ENCODE measurements at places on chromosomes 1 and 21.
A peak's percentile ranks its signal among the peaks of the same experiment; 100 is the strongest.

DNA sequence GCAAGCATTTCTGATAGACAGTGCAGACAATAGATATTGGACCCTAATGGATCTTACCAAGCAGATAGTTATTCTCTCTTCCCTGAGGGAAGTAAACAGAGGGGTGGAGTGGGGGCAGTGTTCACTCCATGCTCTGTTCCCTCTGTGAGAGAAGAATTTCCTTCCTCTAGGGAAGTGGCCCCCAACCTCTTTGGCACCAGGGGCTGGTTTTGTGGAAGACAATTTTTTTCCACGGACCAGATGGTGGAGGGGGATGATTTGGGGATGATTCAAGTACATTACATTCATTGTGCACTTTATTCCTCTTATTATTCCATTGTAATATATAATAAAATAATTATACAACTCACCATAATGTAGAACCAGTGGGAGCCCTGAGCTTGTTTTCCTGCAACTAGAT lies 459.9 kb downstream of the ADGRL2 start:
- H3K4me1 ChIP-seq, result no peaks in the 10 kb centered on the region
- H3K4me3 ChIP-seq, result no peak overlapping the region
- H3K27ac ChIP-seq, result no peak overlapping the region
- no peak for DNase-seq
- no peaks in the 10 kb centered on the region for H3K27me3 ChIP-seq
- no peaks in the 10 kb centered on the region for H3K36me3 ChIP-seq

DNA sequence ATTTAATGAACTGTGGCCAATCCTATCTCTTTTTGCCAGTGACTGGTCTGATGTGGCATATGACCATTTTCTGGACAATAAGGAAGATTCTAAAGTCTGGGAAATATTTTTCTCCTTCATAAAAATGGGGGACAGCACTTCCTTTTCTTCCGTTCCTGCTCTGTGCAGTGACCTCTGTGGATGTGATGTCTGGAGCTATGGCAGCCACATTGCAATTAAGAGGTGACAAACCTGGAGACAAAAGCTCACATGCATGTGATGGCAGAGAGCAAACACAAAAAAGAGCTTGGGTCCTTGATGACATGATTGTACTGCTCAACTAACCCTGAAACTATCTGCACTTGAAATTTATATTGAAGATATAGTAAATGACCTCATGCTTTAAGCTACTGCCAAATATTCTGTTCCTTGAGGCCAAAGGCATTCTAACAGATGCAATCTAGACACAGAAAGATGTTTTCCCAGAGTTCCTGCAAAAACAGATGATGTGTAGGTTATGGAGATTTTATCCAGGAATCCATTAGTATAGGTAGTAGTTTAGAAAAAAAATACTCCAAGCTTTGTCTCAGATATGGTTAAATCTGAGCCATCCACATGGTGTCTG lies 2.2 kb upstream of the MAGI3 start:
- peaks cover 1% of the 10 kb centered on the region for H3K4me1 ChIP-seq
- H3K27ac ChIP-seq, result peak overlapping the region; percentile 73

GRCh38 chr1:11664336-11665065 lies 501 bp downstream of the FBXO6 start:
- no peaks in the 10 kb centered on the region for H3K27me3 ChIP-seq
- H3K4me1 ChIP-seq, result no peaks in the 10 kb centered on the region
- H3K4me3 ChIP-seq, result peak overlapping the region; percentile 58

DNA sequence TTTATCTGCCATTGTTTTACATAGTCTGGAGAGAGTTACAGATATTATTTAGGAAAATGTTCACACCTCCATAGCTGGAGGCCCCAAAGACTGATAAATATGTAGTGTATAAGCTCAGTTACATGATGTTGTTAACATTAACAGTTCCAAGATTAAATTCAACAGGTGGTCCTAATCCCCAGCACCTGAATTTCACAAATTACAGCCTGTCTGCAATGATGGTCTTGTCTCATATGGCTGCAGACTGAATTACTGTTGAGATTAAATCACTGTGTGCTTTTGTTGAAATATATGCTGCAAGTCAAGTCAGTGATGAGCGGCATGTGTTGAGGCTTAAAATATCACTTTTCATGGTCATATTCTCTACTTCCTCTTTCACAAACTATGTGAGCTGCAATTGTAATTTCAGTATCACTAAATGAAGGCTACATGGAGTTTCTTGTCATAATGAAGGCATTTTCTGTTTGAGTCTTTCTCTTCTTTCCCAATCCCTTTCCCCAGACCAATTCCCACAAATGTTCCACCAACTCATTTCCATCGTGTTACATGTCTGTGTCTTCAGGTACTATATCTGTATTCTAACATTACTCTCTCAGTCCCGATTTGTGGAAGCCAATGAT lies 4.2 kb downstream of the ST6GALNAC5 start:
- H3K4me3 ChIP-seq, result no peak overlapping the region
- no peaks in the 10 kb centered on the region for H3K36me3 ChIP-seq
- H3K4me1 ChIP-seq, result peaks cover 8% of the 10 kb centered on the region
- no peak overlapping the region for H3K27ac ChIP-seq

DNA sequence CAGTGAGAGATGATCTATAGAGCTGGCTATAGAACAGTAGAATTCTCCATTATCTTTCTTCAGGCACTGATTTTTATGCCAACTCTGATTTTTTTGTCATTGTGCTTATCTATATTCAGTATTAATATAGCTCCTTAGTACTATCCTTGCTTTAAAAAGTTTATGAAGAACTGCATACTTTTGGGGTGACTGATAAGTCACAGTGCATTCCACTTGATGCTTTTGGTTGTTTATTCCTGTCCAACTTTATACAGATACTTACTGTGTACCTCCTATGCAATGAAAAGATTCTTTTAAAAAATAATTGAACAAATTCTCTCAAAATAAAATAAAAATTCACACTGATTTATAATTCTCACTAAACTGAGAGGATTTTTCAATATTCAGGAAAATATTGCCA lies 71.6 kb downstream of the COL24A1 start:
- no peak for DNase-seq
- H3K36me3 ChIP-seq, result no peaks in the 10 kb centered on the region
- H3K4me3 ChIP-seq, result no peak overlapping the region
- H3K4me1 ChIP-seq, result no peaks in the 10 kb centered on the region
- no peaks in the 10 kb centered on the region for H3K27me3 ChIP-seq

- DNase-seq, result no peak
- H3K27me3 ChIP-seq, result no peaks in the 10 kb centered on the region
- no peak overlapping the region for H3K27ac ChIP-seq
- H3K36me3 ChIP-seq, result no peaks in the 10 kb centered on the region
- peaks cover 19% of the 10 kb centered on the region for H3K4me1 ChIP-seq
Observed at GRCh38 chr1:31299365-31299764, 2.5 kb downstream of the ZCCHC17 start.

GRCh38 chr1:209324901-209325871 lies 258.3 kb upstream of the CAMK1G start:
- H3K36me3 ChIP-seq, result no peaks in the 10 kb centered on the region
- no peak overlapping the region for H3K4me3 ChIP-seq
- H3K27me3 ChIP-seq, result no peaks in the 10 kb centered on the region
- no peak for DNase-seq
- no peak overlapping the region for H3K27ac ChIP-seq
- no peaks in the 10 kb centered on the region for H3K4me1 ChIP-seq

- peak overlapping the region; percentile 80 for H3K27ac ChIP-seq
- peak overlapping the region; percentile 98 for H3K4me3 ChIP-seq
- H3K4me1 ChIP-seq, result no peaks in the 10 kb centered on the region
- no peak for DNase-seq
Observed at GRCh38 chr1:11100149-11100493, 452 bp upstream of the EXOSC10 start.

GRCh38 chr1:26156285-26157038 lies 2.4 kb upstream of the FAM110D start:
- H3K36me3 ChIP-seq, result no peaks in the 10 kb centered on the region
- no peaks in the 10 kb centered on the region for H3K4me1 ChIP-seq
- no peak overlapping the region for H3K27ac ChIP-seq
- peak overlapping the region; percentile 2 for H3K4me3 ChIP-seq

DNA sequence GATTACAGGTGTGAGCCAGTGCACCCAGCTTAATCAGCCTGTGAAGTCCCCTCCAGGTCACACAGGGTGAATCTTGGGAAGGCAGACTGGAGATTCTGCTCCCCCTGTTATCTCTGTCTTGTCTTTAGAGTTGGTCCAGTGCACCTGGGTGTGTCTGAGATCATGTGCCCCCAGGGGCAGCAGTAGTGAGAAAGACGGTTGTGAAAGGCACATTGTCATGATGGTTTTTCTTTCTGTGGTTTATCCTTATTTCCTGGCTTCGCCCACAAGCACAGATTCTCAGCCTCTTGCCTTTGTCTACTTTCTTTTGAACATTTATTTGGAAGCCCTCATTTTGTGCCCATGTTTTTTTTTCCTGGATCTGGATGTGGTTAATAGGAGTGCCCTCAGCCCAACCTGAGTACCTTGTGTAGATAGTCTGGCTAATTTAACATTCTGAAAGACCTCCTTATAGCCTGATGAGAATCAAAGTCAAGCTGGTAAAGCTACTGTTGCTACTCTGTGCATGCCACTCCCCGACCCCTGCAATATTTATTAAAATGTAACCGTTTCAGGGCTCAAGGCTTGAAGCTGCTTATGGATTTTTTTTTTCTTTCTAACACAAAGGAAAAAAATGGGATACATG lies 23.7 kb downstream of the UCK2 start:
- H3K4me3 ChIP-seq, result no peak overlapping the region
- H3K27ac ChIP-seq, result no peak overlapping the region
- H3K36me3 ChIP-seq, result no peaks in the 10 kb centered on the region
- no peaks in the 10 kb centered on the region for H3K27me3 ChIP-seq

DNA sequence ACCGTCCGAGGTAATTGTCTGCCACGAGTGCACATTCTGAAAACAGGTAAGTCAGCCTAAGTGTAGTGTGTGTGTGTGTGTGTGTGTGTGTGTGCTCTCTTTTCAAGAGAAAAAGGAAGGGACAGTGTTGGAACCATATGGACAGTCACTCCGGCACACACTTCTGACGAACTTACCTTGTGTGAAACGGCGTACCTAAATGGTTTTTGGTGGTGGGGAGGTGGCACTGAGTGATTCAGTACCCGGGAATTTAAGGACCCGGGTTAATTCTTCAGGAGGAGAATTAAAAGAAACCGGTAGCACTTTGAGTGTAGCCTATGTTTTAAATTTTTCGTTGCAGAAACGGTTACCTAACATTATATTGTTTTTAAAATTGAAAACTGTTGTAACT lies 286 bp downstream of the ODR4 start:
- H3K36me3 ChIP-seq, result no peaks in the 10 kb centered on the region
- H3K4me3 ChIP-seq, result peak overlapping the region; percentile 88
- no peaks in the 10 kb centered on the region for H3K27me3 ChIP-seq
- peak overlapping the region; percentile 84 for H3K27ac ChIP-seq
- peaks cover 7% of the 10 kb centered on the region for H3K4me1 ChIP-seq

GRCh38 chr1:224373008-224373590 lies 16.4 kb downstream of the CNIH4 start:
- no peaks in the 10 kb centered on the region for H3K27me3 ChIP-seq
- no peak overlapping the region for H3K4me3 ChIP-seq
- H3K27ac ChIP-seq, result no peak overlapping the region
- peaks cover 45% of the 10 kb centered on the region for H3K36me3 ChIP-seq

GRCh38 chr1:205849619-205850355 lies at the start of gene PM20D1:
Gene PM20D1, minus strand, starts transcription at chr1:205850132. Its CDS starts 60 bp downstream, at chr1:205850072.
- H3K27me3 ChIP-seq, result no peaks in the 10 kb centered on the region
- peak within 1 kb of the TSS; percentile 63 for H3K4me3 ChIP-seq
- H3K27ac ChIP-seq, result peak within 1 kb of the TSS; percentile 57
- no peaks in the 10 kb centered on the region for H3K36me3 ChIP-seq
- peaks cover 24% of the 10 kb centered on the region for H3K4me1 ChIP-seq

GRCh38 chr1:51071291-51072042 lies 30.6 kb upstream of the C1orf185 start:
- no peaks in the 10 kb centered on the region for H3K27me3 ChIP-seq
- no peak overlapping the region for H3K27ac ChIP-seq
- no peak overlapping the region for H3K4me3 ChIP-seq
- H3K36me3 ChIP-seq, result no peaks in the 10 kb centered on the region
- no peak for DNase-seq
- H3K4me1 ChIP-seq, result peaks cover 5% of the 10 kb centered on the region

DNA sequence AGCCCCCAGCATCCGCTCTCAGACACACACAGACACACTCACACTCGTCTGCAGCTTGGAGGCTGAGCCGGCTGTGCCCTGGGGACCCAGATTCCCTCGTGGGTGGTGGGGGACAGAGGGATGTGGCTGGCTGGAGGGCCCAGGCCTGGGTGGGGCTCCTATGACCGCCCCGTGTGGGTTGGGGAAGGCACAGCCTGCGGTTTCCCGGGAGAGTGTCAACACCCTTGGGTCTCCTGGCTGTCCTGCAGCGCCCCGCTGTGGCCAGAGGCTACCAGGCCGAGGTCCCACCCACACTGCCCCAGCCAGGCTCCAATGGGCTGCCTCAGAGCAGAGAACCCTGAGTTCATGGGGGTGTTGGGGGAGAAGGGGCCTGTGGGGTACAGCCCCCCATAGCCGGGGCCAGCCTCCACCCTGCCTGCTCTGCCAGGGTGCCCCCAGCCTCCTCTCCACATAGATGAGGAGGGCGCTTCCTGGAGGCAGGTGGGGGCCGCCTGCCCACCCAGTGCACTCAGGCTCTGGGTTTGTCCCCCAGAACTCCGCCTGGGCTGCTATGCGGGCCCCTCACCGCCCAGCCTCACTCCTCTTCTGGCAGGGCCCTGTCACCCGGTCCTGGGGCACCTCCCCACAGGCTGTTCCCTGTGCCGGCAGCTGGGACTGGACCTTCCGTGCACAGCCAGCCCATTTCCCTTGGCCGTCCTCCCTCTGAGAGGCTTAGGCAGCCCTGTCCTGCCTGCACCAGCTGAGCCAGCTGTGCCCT lies at the start of gene TTC34:
TTC34 (minus strand) TSS at position 159 of the 757 bp plus-strand sequence. CDS start 866 bp downstream, outside the sequence.
- no peak within 1 kb of the TSS for H3K27ac ChIP-seq
- no peaks in the 10 kb centered on the region for H3K36me3 ChIP-seq
- no peaks in the 10 kb centered on the region for H3K4me1 ChIP-seq
- H3K4me3 ChIP-seq, result no peak within 1 kb of the TSS

- H3K4me3 ChIP-seq, result no peak overlapping the region
- H3K4me1 ChIP-seq, result no peaks in the 10 kb centered on the region
- no peaks in the 10 kb centered on the region for H3K27me3 ChIP-seq
- no peaks in the 10 kb centered on the region for H3K36me3 ChIP-seq
Observed at GRCh38 chr1:101697072-101697471, 299.7 kb downstream of the OLFM3 start.

GRCh38 chr1:175363031-175363430 lies 170.5 kb upstream of the KIAA0040 start:
- no peaks in the 10 kb centered on the region for H3K27me3 ChIP-seq
- H3K36me3 ChIP-seq, result no peaks in the 10 kb centered on the region
- H3K4me3 ChIP-seq, result no peak overlapping the region
- no peak overlapping the region for H3K27ac ChIP-seq
- no peaks in the 10 kb centered on the region for H3K4me1 ChIP-seq

DNA sequence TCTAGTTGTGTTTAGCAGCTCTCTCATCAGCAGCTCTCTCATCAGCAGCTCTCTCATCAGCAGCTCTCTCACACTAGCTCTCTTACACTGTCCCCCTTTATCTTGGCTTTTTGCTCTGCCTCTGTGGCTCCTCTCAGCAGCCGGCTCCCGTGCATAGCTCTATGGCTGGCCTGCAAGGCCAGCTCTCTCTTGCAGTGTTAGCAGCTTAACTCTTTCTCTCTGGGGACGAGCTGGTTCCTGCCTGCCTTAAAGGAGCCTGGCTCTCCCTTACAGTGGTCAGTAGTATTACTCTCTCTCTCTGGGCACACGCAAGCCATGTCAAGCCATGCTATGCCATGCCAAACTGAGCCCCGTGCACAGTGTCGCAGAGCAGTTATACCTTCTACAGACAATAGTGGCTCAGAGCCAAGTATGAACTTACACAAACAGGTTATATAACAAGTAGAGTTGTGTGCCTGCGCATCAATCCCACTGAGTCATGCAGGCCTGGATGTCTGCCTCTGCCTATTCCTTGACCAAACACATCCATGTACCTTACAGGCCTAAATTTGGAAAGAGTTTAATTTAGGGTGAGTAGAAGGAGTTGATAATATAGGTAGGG lies 295.9 kb downstream of the TPR start:
- DNase-seq, result no peak
- no peak overlapping the region for H3K4me3 ChIP-seq
- no peaks in the 10 kb centered on the region for H3K4me1 ChIP-seq
- no peaks in the 10 kb centered on the region for H3K36me3 ChIP-seq
- H3K27me3 ChIP-seq, result no peaks in the 10 kb centered on the region

All from pancreas (tissue), 10 donors.